ENCODE measurements at places on chromosomes 7 and 10.

- DNase-seq = no peak
Observed at GRCh38 chr7:156504687-156505545, 135.7 kb upstream of the RNF32 start.

GRCh38 chr7:142571581-142571980 lies 177.7 kb upstream of the PRSS1 start:
- DNase-seq = no peak

GRCh38 chr7:44104860-44105771 lies 971 bp downstream of the AEBP1 start:
- DNase-seq = no peak

DNA sequence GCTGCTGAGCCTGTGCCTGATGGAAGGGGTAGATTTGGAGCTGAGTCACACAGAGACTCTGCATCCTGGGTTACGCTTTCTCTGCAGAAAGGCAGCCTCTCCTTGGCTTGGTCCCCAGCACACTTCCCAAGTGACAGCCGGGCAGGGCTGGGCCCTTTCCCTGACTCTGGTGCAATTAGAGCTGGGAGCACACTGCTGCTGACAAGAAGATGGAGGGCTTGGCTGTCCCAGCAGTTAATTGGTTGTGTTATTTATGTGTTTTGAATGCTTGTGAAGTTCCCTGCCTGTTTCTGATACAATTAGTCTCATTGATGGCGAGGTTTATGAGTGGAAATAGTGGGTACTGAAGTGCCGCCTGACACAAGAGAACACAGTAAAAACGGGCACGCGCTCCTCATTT lies 123.6 kb downstream of the TCERG1L start:
- DNase-seq = no peak

GRCh38 chr10:98045785-98046389 lies 15.5 kb upstream of the CRTAC1 start:
- peak; percentile 46 for DNase-seq
